ENCODE measurements at places on chromosomes 2 and 18.

- no peak for DNase-seq
These were observed 569.7 kb downstream of the RIT2 start for GRCh38 chr18:42545825-42546224.

- DNase-seq, result no peak
These were observed 1118.3 kb upstream of the DDX18 start for GRCh38 chr2:116696223-116696622.

- no peak for DNase-seq
These were observed 10.5 kb downstream of the PLEK start for GRCh38 chr2:68375582-68375981.

DNA sequence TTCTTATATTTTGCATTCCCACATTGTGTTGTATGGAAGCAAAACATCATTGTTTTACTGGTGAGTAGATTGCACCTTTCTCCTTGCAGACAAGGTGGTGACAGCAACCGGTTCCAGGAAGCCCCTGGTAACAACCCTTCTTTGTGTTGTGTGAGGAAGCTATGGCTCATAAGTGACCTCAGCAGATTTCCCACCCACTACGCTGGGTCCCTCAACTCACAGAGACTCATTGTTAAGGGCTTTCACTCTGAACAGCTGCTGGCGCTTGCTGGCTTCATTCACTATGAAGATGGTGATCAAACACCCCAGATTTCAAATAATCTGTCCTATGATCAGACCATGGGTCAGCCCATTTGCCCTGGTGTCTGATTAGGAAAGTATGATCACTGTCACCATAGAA lies 53.4 kb downstream of the WIPF1 start:
- DNase-seq, result no peak
